ENCODE measurements at places on chromosomes 13 and 19. TPM values are rescaled to one million over a fixed set of nuclear protein-coding genes. Genes with fewer than 3 reads are reported as not detected.

GRCh38 chr13:65606622-65607021 lies 1623.5 kb downstream of the PCDH9 start:
- no peak for DNase-seq

- DNase-seq = no peak
These were observed 646.3 kb upstream of the SLITRK1 start for GRCh38 chr13:84528408-84529070.

DNA sequence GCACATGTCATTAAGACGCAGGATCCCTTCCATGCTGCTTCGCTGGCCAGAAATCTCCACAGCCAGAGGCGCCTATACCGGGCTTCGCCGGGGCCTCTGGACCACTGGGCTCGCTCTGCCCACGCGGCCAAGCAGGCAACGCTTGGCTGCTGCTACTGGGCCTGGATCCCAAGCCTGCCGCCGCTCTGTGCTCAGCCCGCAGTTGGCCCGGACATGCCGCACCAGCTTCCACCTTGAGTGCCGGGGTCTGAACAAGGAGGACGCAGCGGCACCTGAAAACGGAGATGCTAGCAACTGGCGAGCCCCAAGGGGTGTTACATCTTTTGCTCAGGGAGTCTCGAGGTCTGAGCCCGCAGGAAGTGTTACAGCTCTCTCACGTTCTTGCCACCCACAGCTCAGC lies 409.9 kb upstream of the SGCG start:
- DNase-seq = no peak

DNA sequence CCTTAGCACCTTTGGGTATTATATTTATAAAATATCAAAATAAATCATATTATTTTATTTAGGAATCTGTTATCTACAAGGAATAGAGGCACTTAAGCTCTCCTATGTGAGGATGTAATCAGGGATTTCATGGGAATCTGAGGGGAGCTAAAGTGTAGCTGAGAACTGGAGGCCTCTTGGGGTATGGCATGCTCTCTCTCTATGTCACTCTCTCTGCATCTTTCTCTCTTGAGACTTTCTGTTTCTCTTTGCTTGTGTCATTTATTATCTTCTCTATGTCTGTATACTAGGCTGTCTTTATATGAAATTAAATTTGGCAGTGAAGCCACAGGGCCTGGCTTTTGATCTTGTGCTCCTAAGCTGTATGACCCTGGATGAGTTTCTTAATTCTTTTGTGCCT lies 37.7 kb upstream of the SCEL start:
- DNase-seq = no peak

- DNase-seq = no peak
These were observed 387.6 kb downstream of the SLITRK6 start for GRCh38 chr13:85411591-85411990.

GRCh38 chr13:73939071-73939380 lies 195.2 kb downstream of the KLF12 start:
- DNase-seq = no peak

GRCh38 chr19:34471906-34472700 lies 9.5 kb upstream of the WTIP start:
- DNase-seq = no peak

GRCh38 chr13:27203186-27203585 lies 31.6 kb upstream of the USP12 start:
- DNase-seq = no peak

- no peak for DNase-seq
These were observed 5.4 kb upstream of the GARRE1 start for GRCh38 chr19:34248941-34249340.

GRCh38 chr13:114285166-114285808 lies 3.9 kb downstream of the UPF3A start:
- DNase-seq = no peak

- DNase-seq = peak; percentile 96
These were observed 2.3 kb downstream of the MIDN start for GRCh38 chr19:1250437-1251260.

- DNase-seq = peak; percentile 98
These were observed 2.5 kb downstream of the ATP5F1D start for GRCh38 chr19:1243768-1244692.

DNA sequence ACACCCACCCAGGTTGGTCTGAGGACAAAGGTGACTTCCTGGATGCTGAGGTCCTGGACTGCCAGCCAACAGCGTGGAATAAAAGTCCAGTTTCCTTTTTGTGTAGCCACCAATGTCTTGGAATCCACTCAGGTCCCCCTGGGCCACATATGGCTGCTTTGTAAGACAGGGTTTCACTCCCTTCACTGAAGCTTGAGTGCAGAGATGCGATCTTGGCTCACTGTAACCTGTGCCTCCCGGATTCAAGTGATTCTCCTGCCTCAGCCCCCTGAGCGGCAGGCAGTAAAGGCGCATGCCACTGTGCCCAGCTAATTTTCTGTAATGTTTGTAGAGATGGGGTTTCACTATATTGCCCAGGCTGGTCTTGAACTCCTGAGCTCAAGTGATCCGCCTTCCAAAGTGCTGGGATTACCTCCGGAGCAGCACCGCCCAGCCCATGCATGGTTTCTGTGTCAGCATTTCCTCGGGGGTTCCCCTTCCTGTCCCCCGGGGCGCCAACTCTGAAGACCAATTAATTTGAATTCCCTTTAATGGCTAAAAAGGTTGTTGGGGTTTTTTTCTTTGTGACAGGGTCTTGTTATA lies 17.5 kb downstream of the KANK2 start:
- peak; percentile 38 for DNase-seq

DNA sequence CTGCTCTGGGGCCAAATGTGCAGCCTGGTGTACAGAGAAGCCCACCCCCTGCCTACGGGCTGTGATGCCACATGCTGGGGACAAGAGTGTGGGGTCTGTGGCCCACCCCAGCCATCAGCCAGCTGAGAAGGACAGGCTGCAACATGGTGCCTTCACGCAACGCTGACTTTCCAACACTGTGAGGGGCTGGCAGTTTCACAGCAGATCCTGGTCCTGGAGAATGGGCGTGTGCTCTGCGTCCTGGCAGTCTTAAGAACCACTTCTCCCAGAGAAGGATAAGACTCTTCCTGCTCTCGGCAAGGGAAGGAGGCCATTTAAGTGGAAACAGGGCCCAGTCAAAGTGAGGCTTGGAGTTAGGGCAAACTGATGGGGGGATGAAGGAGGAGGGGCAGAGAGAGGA lies 4.6 kb downstream of the LRRC4B start:
- DNase-seq = peak; percentile 41

- DNase-seq = no peak
These were observed 64.8 kb upstream of the KCTD15 start for GRCh38 chr19:33731881-33732280.

DNA sequence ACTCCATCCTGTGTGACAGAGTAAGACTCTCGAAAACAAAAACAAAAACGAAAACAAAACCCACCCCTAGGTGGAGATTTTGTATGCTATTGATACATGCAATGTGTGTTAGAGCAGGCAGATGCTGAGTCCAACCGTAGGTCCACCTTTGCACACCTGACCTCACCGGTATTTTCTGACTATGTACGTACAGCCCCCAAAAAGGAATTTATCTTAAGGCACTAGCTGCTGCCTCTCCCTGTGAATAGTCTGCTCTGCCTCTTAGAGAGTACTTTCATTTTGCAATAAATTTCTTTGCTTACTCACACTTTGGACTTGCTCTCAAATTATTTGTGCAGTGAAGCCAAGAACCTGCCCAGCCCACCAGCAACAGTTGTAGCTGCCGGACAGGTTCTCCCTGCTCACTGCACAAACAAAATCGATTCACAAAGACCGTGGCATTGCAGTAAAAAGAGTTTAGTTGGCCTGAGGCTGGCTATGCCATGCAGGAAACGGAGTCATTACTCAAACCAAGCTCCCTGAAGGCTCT lies 8.2 kb upstream of the ZNF77 start:
- DNase-seq = no peak

- no peak for DNase-seq
These were observed 150.7 kb downstream of the KCTD15 start for GRCh38 chr19:33947265-33947964.

DNA sequence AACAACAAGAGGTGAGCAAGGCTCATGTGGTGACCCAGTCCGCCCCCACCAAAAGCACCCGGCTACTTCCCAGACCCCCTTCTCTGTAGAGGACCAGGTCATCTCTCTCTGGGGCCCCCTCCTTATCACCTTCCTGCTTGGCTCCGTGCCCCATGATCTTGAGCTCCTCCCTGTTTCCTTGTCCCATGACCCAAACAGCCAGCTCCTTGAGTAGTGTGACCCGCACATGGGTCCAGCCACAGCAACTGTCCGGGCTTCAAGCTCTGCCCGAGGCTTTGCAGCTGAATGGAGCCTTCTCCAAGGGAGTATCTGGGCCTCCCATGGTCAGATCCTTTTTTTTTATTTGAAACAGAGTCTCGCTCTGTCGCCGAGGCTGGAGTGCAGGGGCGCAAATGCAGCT lies 61.8 kb downstream of the MYO9B start:
- peak; percentile 16 for DNase-seq

DNA sequence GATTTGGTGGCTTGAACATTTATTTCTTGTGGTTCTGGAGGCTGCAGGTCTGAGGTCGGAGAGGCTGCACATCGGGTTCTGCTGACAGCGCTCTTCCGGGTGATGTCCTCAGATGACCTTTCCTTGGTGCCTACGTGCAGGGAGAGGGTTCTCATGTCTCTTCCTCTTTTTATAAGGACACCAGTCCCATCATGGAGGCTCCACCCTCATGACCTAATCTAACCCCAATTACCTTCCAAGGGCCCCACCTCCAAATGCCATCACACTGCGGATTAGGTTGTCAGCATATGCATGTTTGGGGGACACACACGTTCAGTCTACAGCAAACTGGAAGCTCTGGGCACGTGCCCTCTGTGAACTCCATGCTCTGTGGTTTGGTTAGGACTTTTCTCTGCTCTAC lies 338.6 kb downstream of the FGF9 start:
- no peak for DNase-seq

DNA sequence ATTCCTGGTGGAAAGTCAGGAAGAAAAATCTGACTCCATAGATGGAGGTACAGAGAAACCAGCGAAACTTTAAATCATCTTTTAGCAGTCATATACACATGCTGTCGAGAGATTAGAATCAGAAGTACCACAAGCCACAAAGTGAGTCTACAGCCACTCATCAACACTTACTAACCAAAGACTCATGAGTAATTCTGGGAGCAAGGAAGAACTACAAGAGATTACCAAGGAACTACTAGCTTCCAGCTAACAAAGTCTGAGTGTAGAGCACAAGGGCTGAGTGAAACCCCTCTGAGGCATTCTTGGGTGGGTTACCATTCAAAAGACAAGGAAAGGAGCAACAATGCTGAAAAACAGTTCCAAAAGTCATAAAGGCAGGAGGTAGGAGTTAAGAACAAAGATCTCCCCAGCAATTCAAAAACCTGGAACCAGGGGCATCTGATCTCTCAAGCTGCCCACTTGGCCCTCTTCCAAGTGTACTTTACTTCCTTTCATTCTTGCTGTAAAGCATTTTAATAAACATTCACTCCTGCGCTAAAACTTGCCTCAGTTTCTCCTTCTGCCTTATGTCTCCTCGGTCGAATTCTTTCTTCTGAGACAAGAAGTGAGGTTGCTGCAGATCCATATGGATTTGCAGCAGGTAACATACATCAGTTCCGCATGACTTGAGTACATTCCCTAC lies 13.0 kb downstream of the RBM26 start:
- no peak for DNase-seq

DNA sequence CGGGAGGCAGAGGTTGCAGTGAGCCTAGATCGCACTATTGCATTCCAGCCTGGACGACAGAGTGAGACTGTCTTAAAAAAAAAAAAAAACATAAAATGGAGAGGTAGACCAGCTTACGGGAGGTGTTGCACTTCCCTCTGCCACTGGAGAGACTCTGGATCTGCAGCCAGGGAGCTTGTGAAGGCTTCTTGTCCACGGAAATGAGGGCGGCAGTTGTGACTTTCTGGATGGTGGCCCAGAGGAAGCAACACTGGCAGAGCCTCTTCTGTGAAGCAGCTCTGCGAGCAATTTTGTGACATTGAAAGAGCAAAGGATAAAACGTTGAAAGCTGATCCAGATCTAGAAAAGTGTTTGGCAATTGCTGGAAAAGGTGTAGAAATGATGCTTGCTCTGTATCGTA lies 10.4 kb downstream of the SPINT2 start:
- no peak for DNase-seq

GRCh38 chr13:73082471-73082870 lies 23.7 kb downstream of the KLF5 start:
- no peak for DNase-seq

- no peak for DNase-seq
These were observed 12.4 kb downstream of the CEBPG start for GRCh38 chr19:33385956-33386355.

DNA sequence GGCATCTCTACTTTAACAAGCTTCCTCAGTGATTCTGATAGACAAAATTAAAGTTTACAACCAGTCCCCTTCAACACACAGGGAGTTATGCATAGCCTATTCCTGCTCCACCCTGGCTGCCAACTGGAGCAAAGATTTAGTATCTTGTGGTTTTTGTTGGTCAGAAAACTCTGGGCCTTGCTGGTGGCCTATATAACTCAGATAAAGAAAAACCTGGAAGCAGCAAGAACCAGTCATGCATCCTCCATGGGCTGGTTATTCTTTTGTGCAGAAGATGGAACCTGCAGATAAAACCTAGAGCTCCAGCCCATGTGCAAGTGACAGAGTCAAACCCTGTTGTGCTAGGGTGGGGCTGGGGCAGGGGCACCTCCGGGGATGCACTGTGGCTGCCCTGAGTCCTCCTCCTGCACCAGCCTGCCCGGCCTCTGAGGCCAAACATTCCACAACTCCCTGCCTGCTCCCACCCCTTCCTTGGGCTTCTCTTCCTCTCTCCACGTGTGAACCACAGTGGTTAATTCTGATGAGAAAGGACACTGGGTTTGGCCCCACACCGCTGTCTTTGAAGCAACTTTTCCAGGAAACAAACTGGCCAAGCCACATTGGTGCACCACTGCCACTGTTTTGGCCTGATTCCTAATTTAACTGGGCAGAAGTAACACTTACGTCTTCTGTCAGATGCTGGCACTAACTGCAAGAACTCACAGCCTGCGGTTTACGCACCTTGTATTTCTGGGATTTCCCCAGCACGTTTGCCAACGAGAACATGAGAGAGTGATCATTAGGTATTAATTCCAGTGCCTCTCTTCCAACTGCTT lies 23.3 kb upstream of the GGACT start:
- DNase-seq = no peak

DNA sequence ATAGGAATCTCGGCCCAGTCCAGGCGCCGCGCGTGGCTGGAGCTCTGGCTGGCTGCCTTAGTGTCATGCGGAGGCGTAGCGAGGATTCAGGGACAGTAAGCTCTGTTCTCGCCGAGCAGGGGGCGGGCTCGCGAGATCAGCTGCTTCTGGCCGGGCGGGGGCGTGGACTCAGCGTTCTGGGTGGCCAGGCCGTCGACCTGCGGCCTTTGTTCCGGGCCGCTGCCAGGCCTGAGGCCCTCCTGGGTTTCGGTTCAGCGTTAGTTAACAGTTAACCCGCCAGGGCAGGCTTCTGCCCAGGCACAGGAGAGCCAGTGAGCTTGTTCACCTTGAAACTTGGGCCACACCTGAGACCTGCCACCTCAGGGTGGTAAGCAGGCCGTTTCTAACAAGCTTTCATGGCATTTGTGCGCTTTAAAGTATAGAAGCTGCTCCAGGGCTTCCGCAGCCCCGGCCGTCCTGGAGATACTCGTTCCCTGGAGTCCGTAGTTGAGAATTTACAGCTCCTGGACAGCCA lies 332.2 kb upstream of the SGCG start:
- DNase-seq = peak; percentile 85

The MYO1F gene
- total RNA-seq = 4.5 TPM

The FGF22 gene
- not detected for total RNA-seq

The CACNG7 gene
- total RNA-seq = 3.8 TPM

The ELSPBP1 gene
- not detected for total RNA-seq
